GM12878 (cell line): ENCODE measurements at places on chromosomes 2 and 18.

DNA sequence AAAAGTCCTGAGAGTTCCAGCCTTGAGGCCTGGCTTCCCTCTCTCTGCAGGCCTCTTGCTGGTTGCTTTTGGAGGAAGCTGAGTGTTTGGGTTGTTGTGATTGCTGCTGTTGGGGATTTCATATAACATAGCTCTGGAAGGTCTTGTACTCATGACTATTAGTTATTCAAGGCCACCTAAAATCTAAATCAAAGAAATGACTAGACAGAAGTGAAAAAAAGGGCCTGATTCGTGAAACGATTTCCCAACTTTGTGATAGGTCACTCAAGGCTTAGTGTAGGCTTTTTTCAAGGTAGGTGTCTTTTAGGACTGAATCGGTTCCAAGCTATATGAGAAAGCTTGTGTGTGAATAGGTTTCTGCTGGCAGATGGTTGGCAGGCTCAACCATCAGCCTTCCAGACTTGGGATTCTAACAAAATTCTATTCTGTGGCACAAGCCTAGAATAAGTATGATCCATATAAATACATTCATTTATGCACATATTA lies 164.4 kb downstream of the FMNL2 start:
- DNase-seq: no peak

DNA sequence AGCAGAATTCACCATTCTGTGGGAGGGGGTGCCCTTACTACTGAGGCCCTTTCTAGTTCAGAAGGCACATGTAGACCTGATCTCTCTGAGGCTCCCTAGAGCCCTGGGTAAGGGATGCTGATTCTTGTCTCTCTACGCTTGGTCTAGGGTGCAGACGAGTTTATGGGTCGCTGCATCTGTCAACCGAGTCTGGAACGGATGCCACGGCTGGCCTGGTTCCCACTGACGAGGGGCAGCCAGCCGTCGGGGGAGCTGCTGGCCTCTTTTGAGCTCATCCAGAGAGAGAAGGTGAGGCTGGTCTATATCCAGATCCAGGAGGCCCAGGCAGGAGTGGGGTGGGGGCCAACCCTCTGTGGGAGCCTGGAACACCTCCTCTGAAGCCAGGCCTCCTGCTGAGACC lies 147.2 kb downstream of the DYSF start:
- DNase-seq: no peak

- peak; percentile 89 for DNase-seq
Measured at GRCh38 chr2:130376433-130377293, 20.8 kb downstream of the PTPN18 start.

DNA sequence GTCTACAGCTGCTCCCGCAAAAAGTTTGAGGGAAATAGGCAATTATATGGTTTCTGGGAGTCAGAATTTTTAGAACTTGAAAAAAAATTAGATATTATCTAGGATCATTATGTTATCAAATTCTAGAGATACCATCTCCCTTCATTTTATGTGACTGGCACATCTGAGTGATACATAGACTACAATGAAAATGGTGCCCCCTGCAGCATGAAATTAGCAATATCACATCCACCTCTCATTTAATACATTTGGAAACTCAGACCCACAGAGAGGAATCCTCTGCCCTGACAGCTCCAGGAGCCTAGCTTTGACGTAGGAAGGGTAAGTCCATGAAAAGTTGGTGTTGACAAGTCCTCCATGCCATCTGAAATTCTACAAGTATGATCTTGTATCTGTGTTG lies 381.6 kb downstream of the SUCLG1 start:
- DNase-seq: no peak

DNA sequence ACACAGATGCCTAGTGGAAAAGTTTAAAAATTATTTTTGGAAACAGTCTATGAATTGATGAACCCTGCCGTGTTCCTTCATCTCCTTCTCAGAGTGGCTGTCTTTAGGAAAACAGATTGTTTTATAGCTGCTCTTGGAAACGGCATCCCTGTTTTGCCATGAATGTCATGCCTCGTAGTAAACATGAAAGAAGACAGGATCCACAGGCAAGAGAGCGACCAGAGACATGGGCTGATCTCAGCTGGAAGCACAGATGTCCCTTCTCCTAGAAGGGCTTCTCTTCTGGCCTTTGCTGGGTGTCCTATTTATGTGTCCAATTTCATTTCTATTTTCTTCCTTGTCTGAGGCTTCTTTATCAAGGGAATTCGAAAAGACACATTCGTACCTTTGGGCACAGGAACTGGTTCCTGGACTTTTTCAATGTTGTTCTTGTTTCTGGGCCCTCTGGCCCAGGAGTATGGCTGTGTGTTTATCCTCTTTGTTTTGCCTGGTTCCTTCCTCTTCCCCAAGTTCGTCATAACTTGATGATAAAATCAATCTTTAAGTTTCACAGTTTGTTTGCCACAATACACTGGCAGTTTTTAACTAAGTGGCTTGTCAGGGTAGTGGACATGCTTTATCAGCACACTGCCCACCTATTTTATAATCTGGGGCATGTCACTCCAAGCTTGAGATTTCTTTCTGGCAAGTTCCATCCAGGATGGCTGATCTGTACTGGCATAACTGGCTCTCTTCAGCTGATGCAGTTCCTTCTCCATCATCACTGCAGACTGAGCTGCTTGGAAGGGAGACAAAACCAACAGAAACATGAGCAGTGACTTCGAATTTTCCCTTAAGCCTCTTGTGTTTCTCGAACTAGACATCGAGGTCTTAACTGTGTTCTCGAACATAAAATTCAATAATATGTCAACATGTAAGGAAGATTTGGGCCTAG lies 63.2 kb upstream of the MGAT4A start:
- no peak for DNase-seq

- DNase-seq: no peak
Measured at GRCh38 chr18:32437100-32437834, 33.4 kb downstream of the GAREM1 start.

DNA sequence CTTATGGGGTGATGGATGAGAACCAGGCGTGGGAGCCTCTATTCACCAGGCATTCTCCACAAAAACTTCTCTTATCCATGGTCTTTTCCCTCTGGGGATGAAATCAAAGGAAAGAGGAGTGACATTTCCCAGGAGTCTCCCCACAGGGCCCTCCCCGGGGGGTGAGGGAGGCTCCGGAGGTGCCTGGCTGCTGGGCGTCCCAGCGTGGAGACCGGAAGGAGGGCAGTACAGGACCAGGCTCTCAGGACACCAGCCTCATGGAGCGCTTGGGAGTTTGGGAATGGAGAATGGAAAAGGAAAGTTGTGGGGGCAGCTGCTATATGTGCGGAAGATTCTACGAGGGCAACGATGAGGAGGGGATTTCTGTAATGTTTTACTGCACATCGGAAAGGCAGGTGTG lies 22.1 kb downstream of the CIB4 start:
- DNase-seq: no peak

DNA sequence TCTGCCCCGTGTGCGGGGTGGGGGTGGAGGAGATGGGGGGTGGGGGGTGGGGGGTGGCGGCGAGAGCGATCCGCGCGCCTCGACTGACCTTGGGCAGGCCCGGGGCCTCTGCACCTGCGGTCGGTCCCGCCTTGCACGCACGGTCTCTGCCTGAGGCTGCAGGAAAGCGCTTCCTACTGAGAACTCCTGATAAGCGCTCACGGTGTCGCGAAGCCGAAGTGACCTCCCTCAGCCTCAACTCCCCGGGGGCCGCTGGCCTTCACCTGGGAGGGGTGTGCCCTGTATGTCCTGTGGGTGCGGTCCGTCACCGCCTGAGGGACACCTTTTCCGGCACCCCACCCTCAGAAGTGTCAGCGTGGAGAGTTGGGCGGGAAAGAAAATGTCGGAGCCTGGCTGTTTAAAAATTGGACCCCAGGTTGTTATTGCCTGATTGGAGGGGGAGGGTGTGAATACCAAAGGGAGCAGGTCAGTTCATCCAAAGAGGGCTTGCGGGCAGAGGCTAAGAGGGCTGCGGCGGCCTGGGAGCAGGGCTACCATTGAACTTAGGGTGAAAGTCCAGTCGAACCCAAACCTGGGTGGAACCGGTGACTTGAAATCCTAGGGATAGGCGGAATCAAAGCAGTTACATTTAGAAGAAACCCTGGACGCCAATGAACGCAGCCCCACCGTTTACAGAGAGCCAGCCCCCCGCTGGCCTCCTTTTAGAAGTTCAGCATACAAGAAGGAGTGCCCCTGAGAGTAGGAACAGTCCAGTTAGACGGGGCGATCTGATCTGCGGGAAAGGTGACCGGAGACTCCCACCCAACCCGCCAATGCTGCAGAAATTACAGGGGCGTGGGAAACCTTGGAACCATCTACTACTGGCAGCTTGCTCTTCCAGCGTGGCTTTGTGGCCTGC lies 1.2 kb downstream of the MAL start:
- no peak for DNase-seq

DNA sequence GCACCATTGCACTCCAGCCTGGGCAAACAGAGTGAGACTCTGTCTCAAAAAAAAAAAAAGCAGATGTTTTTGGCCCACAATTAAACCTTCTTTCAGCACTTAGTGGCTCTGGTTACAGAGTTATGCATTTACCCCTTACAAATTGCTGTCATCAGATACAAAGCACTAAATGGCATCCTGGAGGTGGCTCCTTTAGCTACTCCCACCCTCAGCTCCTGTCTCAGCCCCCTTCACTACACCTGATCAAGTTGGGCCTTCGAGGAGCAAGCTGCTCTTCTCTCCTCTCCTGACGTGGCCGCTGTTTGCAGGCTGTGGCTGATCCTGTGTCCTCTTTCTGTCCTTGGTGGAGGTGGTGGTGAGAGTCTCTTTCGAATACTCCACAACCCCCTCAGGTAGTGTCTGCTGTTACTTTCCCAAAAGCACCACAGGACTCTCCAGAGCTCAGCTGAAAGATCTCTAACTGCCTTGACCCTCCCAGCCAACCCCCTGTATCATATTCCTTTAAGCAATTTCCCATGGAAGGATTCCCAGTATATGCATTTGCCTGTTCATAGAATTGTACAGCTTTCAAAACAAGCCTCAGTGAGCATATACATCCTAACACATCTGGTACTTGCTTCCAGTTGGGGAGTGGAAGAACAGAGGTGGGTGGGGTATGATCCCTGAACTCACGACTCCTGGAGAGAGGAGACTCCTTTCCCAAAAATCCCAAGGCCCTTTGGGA lies 285.9 kb downstream of the CLIP4 start:
- no peak for DNase-seq

- no peak for DNase-seq
Measured at GRCh38 chr2:152221839-152222238, 46.3 kb upstream of the STAM2 start.

- peak; percentile 13 for DNase-seq
Measured at GRCh38 chr2:184452907-184453306, 145.4 kb upstream of the ZNF804A start.

DNA sequence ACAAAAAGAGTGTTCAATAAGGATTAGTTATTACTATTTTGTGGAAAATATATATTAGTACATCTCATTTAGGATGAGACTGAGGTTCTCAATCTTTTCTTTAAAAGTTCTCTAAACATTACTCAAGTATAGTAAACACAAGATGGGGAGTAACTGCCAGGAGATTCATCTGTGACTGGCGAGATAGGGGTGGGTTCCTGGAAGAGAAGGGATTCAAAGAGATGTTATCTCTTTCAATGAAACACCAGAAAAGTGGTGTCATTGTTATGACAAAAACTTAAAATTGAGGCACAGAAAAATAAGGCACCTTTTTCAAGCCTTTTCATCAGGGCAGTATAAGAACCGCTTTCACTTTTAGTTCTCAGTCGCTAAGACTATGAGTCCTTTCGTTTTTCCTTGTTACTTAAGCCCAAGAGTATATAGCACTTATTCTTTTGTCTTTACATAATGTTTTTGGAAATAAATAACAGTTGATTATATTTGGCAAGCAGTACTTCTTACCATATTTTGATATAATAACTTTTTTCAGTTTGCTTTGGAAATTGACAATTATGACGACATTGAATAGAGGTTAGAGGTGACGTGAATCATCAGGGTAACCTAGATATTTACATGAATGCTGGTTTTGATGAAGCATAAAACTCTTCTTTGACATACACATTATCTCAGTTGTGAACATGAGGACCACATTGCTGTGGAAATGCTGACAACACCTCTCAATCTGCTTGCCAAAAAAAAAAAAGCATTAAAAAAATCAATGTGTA lies 393.9 kb upstream of the TCF4 start:
- DNase-seq: no peak

GRCh38 chr18:79167526-79168190 lies 98.5 kb downstream of the ATP9B start:
- no peak for DNase-seq

GRCh38 chr2:26644188-26644835 lies 3.1 kb upstream of the CIB4 start:
- no peak for DNase-seq

GRCh38 chr18:34492652-34493051 lies 217.4 kb upstream of the DTNA start:
- no peak for DNase-seq

GRCh38 chr2:236547725-236548124 lies 21.9 kb upstream of the ACKR3 start:
- no peak for DNase-seq

DNA sequence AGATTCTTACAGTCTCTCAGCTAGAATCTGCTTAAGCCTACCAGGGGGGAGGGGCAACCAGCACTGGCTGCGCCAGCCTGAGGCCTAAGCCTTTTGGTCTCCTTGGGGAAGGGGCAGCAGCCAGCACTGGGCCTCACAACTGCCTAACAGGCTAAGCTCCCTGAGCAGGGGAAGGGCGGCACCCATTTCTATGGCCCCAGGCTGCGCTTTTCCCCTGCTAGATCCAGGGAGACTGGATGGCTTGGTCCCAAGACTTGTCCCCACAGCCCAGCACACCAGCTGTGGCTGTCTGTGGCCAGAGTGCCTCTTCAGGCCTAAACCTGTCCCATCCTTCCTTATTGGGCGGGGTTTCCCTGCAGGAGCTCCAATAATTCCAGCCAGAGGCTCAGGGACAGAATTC lies 1230.3 kb upstream of the CRIM1 start:
- no peak for DNase-seq

DNA sequence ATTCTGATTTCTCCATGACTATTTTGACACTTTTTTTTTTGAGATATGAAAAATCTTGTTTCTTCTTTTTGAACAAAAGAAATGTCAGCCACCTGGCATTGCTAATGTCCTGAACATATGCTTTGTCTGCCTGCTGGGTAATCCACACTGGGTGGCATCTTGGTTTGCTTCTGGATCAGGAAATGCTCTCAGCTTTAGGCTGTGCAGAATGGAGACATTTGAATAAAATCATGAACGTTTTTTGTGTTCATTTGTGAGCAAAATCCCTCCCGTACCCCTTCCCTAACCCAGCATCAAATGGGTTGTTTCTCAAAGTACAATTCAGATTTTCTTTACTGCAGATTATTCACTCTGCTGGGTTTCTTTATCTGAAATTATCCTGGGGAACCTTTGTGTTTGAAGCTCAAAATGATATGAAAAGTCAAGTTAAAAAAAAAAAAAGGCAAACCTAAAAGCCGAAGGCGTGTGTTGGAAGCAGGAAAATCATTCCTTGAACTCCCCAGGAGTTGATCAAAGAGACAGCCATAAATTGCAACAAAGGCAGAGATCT lies 53.4 kb upstream of the KLF7 start:
- DNase-seq: no peak

GRCh38 chr2:70468878-70469277 lies 84.7 kb downstream of the TGFA start:
- no peak for DNase-seq

DNA sequence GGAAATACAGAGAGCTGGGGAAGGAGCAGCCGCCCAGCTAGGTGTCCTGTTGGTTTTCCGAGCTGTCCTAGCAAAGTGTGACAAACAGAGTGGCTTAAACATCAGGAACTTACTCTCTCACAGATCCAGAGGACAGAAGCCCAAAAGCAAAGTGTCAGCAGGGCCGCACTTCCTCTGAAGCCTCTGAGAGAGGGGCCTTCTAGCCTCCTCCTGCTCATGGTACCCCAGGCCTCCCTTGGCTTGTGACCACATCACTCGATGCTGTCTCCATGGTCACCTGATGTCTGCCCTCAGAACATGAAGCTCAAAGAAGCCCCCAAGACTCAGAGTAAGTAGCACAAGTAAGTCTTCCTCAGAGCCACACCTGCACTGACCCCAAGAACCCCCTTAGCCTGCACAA lies 650.5 kb upstream of the ID2 start:
- no peak for DNase-seq
